Skin of body (tissue), 3 donors: ENCODE measurements at places on chromosomes 16 and 17.

GRCh38 chr17:28086519-28086918 lies 44.0 kb downstream of the NLK start:
- no peak for DNase-seq

GRCh38 chr16:60328152-60328551 lies 1594.0 kb upstream of the GOT2 start:
- no peak for DNase-seq

- DNase-seq: peak; percentile 64
These were observed 678 bp downstream of the CDR2L start for GRCh38 chr17:74987909-74988711.

GRCh38 chr17:7355053-7355452 lies at the start of gene TMEM95:
TSS of gene TMEM95 (plus strand) at chr17:7355156. CDS start at chr17:7355205, 49 bp downstream.
- DNase-seq: peak; percentile 38

GRCh38 chr17:79993390-79994227 lies 42.1 kb downstream of the TBC1D16 start:
- DNase-seq: peak; percentile 51

DNA sequence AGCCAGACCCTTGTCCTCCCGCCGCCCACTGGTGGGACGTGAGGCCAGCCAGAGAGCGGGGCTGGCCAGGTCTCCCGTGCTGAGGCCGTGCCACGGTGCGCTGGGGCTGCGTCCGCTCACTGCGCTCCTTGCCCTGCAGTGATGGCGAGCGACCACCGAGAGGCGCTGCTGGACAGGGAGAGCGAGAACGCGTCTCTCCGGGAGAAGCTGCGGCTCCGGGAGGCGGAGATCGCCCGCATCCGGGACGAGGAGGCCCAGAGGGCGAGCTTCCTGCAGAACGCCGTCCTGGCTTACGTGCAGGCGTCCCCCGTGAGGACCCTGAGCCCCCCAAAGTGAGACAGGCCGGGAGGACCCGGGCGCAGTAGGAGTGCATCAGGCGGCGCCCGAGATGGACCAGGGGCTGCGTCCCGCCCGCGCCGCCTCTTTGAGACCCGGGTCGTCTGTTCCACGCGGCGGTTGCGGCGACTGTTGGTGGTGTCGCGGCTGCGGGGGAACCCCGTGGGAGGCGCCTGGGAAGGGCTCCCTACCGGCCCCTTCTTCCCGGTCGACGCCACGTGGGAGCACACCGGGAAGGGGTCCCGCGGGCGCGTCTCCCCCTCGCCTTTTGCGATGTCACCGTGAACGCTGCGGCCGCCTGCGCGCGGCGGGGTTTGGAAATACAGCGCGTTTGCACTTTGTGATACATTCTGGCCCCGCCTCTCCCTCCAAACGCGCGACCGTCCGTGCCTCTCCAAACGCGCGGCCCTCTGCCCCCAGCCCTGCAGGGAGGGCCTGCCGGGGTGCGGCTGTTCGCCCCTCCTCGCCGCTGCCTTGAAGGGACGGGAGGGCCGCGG lies 792 bp upstream of the RAC3 start:
- DNase-seq: peak; percentile 77

DNA sequence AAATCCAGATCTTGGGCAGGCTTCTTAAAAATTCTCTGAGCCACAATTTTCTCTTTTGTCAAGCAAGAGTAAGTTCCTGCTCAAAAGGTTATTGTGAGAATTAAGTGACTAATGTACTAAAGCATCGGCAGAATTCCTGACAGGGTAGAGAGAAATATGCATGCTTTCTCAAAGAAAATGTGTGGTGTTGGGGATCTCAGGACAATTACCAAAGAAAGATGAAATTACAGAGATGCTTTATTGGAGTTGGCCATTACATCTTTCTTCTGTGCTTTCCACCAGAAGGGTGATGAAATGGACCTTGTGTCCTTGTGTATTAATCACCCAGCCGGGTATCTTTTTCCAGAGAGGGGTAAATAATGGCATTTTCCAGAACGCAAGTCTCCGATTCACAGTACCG lies 1.7 kb upstream of the USP43 start:
- DNase-seq: no peak

DNA sequence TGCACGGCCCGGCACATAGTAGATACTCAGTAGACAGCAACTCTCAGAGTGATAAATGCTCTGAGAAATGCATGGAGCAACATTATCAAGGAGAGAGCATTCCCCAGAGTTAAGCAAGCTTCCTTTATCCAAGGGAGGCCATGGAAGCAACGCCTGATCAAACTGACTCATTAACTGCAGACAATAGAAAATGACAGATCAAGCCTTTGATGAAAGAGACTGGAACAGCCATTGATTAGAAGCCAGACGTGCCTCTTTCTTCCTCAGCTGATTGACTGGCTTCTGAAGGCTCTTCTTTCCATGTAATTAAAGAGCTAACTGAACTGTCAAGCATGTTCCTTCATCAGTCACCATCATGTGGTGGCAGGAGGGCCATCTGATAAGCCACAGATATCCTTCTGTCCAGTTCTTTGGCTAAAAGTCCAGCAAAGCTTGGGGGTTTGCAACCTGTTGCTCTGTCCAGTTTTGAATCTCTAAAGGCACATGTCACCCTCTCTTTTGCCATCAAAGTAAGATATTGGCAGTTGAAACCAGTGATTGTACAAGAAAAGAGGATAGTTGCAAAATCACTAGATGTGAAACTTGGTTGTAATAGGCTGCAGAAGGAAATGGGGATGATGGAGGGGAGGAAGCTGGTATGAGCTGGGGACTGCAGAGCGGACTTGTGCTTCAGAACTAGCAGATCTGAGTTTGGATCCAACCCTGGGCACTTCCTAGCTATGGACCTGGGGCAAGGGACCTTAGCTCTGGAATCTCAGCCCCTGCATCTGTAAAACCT lies 188.0 kb downstream of the HAPSTR1 start:
- DNase-seq: no peak

GRCh38 chr16:54703339-54703738 lies 227.3 kb upstream of the IRX5 start:
- no peak for DNase-seq
